ENCODE measurements at places on chromosomes 6 and 20.

DNA sequence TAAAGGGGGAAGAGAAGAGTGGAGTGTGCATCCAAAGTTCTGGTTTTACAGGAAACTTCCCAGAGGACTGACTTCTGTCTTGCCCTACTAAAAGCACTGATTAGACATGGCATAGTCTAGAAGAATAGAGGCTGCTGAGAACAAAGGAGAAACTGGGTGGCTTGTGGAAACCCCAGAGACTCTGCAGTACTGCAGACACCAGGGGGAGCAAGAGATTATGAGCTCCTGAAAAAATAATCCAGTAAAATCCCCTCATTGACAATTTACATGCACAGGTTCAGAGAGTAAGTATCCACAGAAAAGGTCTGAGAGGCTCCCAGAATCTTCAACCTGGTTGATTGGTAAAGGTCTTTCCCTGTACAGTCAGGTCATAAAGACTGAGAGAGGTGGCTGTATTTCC lies 48.7 kb upstream of the CLVS2 start:
- no peak for DNase-seq

GRCh38 chr6:52331793-52332457 lies 30.0 kb upstream of the PAQR8 start:
- DNase-seq, result no peak

DNA sequence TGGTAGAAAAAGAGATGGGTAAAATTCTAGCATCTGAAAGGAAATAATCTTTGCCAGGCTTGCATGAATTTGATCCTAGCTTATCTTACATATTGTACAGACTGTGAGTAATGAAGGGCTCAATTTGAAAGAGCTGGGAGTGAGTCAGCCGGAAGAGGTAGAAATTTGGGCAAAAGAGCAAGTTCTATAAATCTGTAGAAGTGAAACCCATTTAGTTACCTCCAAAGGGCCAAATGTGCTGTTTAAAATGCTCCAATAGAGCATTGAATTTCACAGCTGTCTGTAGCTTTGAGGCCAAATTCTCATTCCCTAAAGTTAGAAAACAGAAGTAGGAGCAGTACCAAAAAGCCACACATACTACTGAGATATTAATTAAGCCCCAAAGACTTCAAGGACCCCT lies 466.1 kb downstream of the BTBD3 start:
- no peak for DNase-seq

DNA sequence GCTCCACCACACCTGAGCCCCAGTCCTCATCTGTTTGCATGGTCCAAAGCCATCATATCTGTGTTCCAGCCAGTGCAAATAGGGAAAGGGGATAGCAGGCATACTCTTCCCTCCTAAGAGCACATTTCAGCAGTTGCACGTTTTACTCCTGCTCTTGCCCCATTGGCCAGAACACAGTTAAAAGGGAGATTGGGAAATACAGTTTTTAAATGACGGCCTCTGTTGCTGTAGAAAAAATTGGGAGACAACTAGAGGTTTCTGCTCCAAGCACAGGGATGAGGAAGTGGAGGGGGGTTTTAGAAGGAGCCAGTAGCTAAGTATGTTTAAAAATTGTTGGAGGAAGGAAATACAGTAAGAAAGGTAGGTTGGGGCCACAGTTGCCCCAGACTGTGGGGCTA lies 14.6 kb upstream of the STK35 start:
- DNase-seq, result no peak

GRCh38 chr6:169921853-169922824 lies 170.7 kb downstream of the ERMARD start:
- DNase-seq, result no peak

- DNase-seq, result no peak
Observed at GRCh38 chr6:147508866-147509608, 547 bp downstream of the SAMD5 start.

GRCh38 chr6:87514831-87515230 lies 42.1 kb downstream of the SLC35A1 start:
- no peak for DNase-seq

DNA sequence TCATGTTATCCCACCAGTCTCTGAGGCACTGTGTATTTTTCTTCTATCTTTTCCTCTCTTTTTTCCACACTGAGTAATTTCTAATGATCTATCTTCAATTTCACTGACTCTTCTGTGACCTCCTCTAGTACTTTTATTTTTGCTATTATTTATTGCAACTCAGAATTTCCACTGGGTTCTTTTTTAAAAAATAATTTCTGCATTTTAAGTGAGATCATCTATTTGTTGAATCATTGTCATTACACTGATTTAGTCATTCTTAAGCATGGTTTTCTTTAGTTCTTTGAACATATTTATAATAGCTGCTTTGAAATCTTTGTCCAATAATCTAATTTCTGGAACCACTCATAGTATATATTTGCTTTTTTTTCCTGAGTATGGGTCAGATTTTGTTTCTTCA lies 96.7 kb upstream of the SLC22A16 start:
- no peak for DNase-seq

- no peak for DNase-seq
Observed at GRCh38 chr20:47674686-47675085, 110.6 kb downstream of the SULF2 start.

GRCh38 chr6:17957086-17957485 lies 30.3 kb downstream of the KIF13A start:
- no peak for DNase-seq

DNA sequence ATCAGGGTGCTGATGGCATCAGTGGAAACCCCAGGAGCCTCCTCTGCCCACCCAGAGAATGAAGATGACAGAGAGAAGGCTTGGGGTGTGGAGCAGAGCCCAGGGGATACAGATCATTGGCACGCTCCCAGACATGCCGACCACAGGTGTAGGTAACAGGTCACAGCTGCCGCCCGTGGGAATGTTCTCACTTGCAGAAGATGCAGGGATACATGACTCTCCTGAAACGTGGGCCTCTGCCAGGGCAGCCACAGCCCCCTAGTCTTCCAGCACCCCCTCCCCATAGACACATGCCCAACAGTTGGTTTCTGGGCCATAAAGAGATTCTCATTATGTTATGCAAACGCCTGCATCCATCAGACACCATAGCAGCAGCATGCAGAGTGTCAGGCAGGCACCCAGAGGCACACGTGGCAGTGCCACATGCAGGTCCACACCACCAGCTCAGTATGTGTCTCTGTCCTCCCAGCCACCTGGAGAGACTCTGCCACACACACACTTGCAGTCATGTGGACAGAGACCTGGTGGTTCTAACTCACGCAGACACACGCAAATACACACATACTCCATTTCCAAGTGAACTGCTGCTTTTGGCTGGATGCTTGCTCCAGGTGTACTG lies 45.5 kb downstream of the LRFN2 start:
- no peak for DNase-seq

- DNase-seq, result no peak
Observed at GRCh38 chr20:49937027-49937929, 1.1 kb downstream of the RNF114 start.

DNA sequence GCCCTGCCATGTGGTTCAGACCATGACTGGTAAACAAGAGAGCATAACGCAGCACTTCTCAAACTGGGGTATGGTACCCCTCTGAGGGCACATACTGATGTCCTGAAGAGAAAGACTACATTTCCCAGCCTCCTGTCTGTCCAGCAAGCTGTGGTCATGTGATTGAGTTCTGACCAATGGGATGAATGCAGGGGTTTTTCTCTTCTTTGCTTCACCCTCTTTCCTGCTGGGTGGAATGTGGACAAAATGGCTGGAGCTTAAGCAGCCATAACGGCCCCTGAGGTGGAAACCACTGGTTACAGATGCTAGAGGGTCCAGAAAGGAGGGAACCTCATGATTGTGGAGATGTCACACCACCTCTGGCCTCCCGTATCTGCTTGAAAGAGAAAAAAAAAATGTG lies 19.4 kb upstream of the KCNB1 start:
- no peak for DNase-seq

GRCh38 chr20:20217621-20218020 lies 150.3 kb upstream of the INSM1 start:
- no peak for DNase-seq

- DNase-seq, result no peak
Observed at GRCh38 chr20:32804022-32804715, 15.6 kb upstream of the MAPRE1 start.

- DNase-seq, result no peak
Observed at GRCh38 chr6:22142856-22143255, 154.0 kb downstream of the PRL start.

GRCh38 chr6:33661106-33661838 lies 40.1 kb downstream of the ITPR3 start:
- DNase-seq, result no peak

GRCh38 chr6:42427871-42428270 lies 23.9 kb downstream of the TRERF1 start:
- no peak for DNase-seq

- no peak for DNase-seq
Observed at GRCh38 chr6:129416337-129416990, 293.5 kb downstream of the ARHGAP18 start.

- DNase-seq, result no peak
Observed at GRCh38 chr6:86355271-86355670, 582.1 kb upstream of the HTR1E start.

DNA sequence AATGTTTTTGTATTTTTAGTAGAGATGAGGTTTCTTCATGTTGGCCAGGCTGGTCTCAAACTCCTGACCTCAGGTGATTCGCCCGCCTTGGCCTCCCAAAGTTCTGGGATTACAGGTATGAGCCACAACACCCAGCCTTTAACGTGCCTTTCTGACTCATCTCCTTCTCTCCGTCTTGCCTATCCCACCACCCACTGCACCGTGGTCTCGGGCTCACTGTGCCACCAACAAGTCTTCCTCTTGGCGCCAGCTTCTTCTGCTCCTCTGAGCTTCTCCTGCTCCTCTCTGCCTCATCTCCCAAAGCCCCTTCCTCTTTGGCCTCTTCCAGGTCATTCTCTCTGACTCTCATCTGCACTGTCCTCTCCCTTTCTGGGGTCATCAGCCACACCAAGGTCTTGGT lies 41.0 kb downstream of the TMEM242 start:
- DNase-seq, result no peak

GRCh38 chr6:128172081-128172480 lies 271.2 kb upstream of the THEMIS start:
- no peak for DNase-seq

DNA sequence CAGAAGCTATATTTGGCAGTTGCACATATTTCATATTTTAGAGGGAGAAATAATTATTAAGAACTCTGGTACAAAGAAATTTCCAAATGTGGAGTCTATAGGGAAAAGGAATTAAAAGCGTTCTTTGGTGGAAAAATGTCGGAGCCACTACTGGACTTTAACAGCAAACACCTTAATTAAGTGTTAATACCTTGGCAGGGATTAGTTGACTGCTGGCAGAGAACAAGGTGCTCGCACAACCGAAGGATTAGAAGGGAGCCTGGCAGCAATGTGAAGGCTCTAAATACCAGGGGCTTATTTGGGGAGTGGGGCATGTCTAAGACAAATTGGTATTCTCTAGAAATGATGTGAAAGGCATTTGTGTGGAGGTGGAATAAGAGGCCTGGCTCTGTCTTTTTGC lies 98.9 kb downstream of the PAK5 start:
- no peak for DNase-seq

GRCh38 chr6:145214570-145214969 lies 520.8 kb downstream of the EPM2A start:
- no peak for DNase-seq

DNA sequence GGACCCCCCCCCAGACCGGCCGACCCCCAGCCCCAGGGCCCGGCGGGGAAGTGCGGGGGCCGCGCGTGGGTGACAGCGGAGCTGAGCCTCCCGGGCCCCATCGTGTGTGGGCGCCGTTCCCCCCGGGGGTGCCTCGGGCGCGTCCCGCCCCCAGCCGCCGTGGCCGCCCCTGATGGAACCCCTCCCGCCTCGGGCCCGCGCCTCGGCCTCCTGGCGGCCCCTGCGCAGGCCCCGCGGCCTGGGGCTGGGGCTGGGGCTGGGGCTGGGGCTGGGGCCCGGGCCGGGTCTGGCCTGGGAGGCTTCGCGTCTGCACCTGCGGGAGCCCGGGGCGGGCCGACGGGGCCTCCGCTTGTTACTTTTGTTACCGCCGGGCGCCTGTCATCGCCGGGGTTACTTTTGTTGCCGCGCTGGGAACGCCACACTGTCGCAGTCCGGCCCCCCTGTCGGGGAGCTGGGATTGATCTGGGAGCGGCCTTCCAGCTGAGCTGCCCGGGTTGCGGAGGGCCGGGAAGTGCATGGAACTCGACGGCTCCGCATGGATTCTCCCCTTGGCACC lies 598 bp downstream of the OGFR start:
- DNase-seq, result no peak

DNA sequence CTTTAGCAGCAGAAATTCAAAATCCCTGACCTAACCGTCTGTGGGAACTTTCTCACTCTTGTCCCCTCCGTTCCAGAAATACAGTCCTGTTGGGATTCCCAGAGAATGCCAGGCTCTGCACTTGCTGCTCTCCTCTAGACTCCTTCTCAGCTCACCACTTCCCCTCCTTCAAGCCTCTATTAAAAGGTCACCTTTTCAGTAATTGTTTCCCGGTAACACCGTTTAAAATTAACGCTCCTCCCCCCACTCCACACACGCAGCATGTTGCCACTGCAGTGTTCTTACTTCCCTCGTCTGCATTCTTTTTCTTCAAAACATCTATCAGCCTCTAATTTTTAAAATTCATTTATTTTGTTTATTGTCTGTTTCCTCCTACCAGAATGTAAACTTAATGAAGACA lies 48.6 kb upstream of the LGSN start:
- DNase-seq, result no peak

- no peak for DNase-seq
Observed at GRCh38 chr6:137471497-137471896, 22.7 kb downstream of the OLIG3 start.

GRCh38 chr6:14396826-14397517 lies 279.4 kb downstream of the CD83 start:
- no peak for DNase-seq

DNA sequence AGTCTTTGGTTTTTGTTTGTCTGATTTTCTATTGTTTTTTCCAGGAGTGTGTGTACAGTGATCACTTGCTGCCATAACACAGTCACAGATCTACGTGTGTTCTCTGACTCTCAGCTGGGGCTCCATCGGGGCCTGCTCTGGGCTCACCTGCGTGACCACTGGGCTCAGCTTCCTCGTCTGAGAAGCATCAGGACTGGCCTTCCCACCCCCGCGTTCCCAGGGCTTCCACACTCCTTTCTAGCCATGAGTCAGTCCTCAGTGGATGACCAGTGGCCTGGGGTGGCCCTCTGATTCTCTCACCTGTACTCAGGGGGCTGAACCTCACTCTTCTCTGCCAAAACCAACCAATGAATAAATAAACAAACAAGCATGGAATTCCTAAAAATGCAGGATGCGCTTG lies 14.5 kb downstream of the THBS2 start:
- no peak for DNase-seq

DNA sequence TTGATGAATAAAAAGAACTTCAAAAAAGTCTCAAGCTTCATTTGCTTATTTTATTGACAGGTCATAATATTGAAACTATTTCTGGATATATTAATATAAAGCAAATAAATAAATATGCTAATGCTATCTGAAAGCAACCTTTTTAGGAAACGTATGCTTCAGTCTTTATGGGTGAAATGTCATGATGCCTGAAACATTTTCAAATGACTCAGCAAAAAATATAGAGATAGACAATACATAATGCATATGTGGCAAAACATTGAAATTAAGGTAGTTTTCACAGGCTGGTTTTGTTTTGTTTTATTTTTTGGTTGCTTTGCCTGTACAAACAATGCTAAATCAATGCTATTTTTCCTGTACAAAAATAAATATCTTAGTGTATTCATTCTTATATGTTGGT lies 194.4 kb upstream of the PLCB4 start:
- no peak for DNase-seq

All from stimulated activated CD8-positive, alpha-beta memory T cell treated with anti-CD3 and anti-CD28 coated beads, Interleukin-4, amount 100 ng/mL, for 1 hour (primary cell).